AG04450 (cell line): ENCODE measurements at places on chromosomes 4 and X.

DNA sequence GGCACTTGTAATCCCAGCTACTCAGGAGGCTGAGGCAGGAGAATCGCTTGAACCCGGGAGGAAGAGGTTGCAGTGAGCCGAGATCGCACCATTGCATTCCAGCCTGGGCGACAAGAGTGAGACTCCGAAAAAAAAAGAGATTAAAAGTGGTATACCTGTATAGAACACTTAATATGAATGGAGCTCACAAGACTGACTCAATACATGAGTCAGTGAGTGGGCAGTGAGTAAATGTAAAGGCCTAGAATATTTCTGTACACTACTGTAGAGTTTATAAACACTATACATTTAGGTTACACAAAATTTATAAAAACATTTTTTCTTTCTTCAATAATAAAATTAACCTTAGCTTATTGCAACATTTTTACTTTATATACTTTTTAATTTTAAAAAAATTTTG, 93.8 kb downstream of the CENPC start:
- no peak for DNase-seq

DNA sequence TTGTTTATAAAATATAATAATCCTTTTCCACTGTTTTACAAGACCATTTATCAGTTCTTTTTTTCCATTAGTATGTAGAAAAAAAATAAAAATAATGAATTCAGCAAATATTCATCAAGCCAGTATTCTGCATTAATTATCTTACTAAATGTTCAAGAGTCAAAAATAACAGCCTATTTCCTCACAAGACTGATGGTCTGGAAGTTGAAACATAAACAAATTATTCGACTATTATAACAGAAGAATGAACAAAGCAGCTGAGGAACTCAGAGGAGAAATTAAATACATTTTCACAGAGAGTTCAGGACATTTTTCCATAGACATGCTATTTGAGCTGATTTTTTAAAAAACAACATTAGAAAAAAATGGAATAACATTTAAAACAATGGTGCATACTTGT, 2594.8 kb downstream of the ARAP2 start:
- DNase-seq = no peak

DNA sequence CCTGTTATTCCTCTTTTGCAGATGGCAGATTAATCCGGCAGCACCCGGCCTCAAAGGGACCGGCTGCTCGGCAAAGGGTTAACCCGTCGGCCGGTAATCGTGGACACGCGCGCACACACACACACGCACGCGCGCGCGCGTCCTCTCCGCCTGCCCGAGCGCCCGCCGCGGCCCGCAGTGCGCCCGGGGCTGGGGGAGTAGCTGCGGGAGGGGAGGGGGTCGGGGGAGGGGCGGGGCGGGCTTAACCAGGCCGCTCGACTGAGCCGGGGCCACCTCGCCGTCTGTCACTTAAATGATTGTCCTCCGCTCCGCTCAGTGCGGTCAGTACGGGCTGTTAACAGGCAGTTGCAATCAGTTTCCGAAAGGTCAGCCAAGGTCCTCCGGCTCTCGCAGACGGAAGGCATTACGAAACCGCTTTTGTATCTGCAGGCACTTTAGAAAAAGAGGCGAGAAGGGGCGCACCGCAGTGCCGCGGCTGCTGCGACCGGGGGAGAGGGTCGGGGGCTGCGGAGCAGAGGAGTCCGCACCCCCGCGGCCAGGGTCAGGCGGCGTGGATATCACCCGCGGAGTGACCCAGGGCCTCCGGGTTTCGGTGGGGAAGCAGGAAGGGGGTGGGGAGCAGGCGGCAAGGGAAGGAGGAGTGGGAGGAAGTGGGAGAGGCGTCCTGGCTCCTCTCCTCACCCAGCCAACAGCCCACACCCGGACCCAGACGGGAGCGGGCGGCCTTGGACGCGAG, 57.3 kb upstream of the BCOR start:
- DNase-seq = no peak

DNA sequence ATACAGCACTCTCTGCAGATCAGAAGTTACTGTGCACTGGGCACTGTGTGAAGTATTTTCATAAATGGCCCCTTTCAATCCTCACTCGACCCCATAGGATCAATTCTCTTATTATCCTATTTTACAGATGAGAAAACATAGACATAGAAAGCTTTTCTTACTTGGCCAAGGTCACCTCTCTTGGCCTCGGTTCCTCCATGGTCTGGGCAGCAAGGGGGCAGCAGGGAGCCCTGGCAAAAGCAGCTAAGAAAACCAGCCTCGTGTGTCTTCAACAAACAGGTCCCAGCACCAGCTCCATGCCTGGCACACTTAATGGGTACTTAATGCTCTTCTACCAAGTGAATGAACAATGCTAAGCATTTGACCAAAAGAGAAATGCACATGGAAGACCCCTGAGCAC, 34.4 kb downstream of the BST1 start:
- DNase-seq = no peak

DNA sequence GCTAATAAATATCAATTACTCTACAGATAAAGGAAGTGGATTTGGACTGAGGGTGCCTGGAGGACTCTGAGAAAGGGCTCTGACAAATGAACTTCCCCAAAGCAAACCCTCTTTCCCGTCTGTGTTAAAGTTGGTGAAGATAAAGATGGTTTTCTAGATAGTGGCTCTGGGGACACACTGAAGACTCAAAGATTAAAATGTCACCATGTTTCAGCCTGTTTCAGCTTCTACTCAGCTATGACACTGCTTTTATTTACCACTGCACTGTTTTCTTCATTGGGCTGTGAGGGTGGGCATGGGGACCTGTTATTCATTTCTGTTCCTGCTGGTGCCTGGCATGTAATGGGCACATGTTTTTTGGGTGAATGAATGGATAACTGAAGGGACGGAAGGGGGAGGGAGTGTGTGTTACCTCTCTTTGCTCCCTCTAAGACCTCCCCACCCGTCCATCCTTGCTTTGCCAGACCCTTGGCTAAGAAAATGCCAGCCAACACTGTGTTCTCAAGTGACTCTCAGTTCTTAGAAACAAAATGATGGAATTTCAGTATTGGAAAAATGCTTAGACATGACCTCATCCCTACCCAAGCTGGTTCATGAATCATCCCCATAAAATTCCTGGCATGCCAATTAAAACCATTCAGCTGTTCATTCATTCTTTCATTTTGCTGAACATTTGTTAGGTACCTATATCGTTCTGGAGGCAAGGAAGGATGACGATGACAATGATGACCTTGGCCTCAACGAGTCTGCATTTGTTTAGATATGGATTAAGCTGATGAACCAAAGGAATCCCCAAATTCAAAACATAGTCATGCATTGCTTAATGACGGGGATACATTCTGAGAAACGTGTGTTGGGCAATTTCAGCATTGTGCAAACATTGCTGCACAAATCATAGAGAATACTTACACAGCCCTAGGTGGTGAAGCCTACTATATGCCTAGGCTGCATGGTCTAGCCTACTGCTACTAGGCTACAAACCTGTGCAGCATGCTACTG, 13.4 kb upstream of the STK32B start:
- DNase-seq = peak; percentile 94

GRCh38 chrX:111164728-111165127, 68.7 kb downstream of the PAK3 start:
- no peak for DNase-seq

DNA sequence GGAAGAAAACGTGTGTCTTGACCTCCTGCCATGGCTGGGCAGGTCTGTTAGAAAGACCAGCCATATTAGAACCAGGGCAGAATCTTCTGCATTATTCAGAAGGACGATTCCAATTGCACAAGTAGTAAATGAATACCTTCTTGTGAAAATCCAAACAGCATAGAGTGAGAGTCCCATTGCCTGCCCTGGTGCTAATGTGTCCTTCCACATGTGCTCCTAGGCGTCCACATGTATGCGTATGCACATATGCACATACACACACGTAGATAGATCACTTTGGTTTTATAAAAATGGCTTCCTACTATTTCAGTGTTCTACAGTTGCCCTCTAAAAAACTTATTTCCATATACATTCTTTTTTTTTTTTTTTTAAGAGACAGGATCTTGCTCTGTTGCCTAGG, 10.2 kb upstream of the GRPEL1 start:
- no peak for DNase-seq

DNA sequence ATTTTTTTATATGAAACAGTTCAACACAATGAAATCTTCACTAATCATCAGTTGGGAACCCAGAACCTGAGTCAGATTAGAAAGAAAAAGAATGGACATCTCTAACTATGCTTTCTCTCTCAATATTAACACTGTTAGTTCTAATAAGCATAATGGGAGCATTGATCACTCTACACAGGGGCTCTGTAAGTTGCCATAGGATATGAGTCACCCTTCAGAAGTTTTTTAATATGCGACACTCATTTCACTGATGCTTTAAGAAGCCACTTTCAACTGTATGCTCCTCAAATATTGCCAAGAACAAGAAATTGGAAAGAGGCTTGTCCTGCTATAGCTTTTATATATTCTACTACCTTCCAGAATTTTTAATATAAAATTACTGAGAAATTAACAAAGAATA, 187.0 kb downstream of the AASDH start:
- no peak for DNase-seq

DNA sequence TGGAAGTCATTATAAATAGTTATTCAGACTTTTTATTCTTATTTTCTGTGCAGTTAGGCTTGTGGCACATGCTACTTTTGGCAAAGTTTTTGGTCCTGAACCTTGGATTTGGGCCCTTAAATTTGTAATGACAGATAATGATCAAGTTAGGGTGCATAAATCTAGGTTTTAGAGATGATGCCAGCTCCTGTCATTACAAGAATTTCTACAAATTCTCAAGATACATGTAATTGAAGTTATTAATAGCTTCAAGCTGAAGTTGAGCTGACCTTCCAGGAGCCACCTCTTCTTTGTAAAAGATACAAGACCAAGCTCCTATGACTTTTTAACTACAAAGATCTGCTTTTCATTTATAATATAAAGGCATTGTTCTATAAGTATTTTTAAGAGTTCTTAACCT, 255.6 kb upstream of the UGT8 start:
- no peak for DNase-seq

DNA sequence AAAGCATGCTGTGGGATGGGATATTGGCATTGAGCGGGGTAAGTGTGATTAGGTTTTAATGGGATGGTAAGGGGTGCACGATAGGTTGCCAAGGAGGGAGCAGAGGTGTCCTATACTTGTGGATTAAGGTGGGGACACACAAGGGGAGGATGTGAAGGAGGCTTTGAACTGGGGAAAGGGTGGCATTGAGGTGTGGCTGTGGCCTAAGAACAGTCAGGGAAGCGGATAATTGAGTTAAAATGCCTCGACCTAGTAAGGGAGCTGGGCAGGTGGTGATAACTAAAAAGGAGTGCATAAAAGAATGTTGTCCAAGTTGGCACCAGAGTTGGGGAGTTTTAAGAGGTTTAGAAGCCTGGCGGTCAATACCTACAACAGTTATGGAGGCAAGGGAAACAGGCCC, 17.5 kb downstream of the KLKB1 start:
- DNase-seq = no peak

DNA sequence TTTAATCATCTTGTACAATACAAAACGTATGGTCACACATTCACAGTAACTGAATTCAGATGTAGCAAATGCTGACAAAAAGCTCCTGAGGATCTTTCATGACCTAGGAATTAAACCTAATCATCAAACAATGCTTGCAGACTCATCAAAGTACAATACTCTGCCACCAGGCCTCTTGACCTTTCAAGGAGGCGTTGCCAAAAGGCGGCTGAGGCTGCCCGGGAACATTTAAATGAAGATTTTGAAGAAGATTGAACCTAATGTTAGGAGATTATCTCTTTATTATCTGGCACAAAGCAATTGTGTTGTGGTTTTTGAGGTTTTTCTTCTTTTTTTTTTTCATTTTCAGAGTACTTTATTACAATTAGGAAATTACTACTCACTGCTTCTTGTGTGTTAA, 340.5 kb downstream of the GALNTL6 start:
- no peak for DNase-seq

DNA sequence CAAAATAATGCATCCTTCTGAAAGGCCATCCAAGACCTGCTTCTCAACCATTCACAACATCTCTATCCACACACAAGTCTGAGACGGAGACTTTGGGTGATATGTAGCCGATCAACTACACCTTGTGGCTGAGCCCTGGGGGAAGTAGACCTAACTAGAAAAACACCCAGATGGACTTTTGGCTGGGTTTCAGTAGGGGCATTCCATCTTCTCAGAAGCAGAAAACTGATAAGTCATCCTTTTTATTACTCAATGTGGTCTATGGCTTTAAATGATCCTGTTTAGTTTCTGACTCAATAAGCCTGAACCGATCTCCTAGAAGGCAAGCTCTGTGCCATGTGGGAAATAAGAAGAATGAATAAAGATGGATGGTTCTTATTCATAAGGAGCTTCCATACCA, 82.5 kb upstream of the AFF2 start:
- no peak for DNase-seq

DNA sequence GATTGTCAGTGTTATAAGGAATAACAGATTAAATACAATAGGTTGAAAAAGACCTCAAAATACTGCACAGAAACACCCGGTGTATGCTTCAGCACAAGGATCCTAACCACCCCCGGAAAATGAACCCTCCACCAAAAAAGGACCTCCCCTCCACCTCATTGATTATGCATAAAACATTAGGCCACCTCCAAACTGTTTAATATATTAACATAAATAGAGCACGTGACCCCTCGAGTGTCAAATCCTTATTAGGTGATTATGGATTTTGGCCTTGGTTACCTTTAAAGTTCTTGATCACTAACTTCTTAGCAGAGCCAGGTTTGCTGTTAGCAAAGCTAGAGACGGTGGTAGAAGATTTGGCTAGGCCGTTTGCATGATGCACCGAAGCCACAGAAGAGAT, 958 bp downstream of the CUL4B start:
- no peak for DNase-seq

DNA sequence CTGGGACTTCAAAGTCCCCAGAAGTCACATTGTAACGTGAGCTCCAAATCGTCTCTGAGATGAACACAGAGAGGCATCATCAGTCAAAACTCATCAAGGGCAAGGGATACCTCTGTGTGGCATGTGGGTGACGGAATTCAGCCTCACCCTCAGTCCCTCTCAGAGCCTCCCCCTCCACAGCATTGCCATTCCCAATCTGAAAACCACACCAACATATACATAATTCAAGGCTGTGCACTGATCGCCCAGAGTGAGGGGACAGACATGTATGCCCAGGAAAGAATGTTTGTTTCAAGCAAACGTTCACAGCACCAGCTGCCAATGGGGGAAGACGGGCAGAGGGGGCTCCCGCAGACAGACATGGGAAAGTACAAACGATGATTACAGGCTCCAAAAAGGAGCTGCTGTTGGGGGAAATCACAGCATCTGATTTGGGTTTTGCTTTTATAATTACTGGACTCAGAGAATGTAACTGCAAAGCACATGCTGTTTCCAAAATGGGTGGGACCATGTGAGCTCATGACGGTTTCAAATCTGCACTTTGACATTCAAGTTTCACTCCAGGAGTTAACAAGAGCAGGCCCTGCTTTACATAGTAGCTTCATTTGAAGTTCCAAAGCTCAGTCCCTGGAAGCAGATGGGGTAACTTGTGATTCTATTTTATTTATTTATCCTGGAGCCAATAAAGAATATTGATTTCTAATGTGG, 88.3 kb downstream of the CLCN4 start:
- no peak for DNase-seq

GRCh38 chrX:7085879-7086278, 61.6 kb upstream of the STS start:
- DNase-seq = no peak

- peak; percentile 18 for DNase-seq
These were observed 175.5 kb downstream of the DHRSX start for GRCh38 chrX:2325076-2325784.
